ENCODE measurements at places on chromosomes 5 and 9.

- no peak for DNase-seq
These were observed 76.6 kb upstream of the PRRC1 start for GRCh38 chr5:127440831-127441230.

- no peak for DNase-seq
These were observed 34.2 kb upstream of the MSH3 start for GRCh38 chr5:80620211-80620610.

GRCh38 chr9:110808599-110808980 is 140.0 kb downstream of the MUSK start:
- DNase-seq = no peak

GRCh38 chr5:87825583-87825982 is 412.9 kb upstream of the CCNH start:
- no peak for DNase-seq

DNA sequence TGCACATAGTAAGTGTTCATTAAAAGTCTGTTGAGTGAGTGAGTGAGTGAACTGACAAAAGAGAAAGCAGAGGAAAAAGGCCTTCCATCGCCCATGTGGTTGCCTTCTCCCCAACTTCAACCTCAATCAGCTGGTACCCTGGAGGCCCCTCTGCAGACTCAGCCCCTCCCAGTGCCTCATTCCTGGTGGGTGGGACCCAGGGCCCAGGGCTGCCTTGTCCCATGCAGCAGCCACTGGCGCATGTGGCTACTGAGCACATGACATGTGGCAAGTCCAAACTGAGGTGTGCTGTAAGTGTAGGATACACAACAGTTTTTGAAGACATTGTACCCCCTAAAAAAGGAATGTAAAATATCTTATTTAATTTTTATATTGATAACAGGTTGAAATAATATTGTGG is 29.6 kb downstream of the NDUFA8 start:
- DNase-seq = no peak

DNA sequence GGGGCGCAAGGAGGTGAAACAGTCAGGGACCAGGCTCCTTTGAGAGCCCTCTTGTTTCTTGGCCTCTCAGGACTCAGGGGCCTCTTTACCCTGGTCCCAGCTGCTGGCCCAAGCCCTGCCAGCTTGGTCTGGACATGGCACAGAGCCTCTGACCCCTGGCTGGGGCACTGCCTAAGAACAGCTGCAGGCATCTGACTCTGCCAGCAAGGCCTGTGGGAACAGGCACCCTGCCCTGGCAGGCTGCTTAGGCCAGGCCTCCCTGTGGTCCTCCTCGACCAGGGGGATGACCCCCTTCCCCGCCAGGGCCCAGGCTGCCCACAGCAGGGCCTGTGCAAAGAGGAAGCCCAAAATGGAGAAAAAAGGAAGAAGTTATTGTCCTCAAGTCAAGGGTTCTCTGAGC is 25.5 kb downstream of the OLFML2A start:
- DNase-seq = no peak

- DNase-seq = no peak
These were observed 4.7 kb upstream of the PSMB7 start for GRCh38 chr9:124419832-124420489.

- DNase-seq = no peak
These were observed 187.3 kb downstream of the SNX18 start for GRCh38 chr5:54704825-54705224.

- DNase-seq = no peak
These were observed 106.2 kb upstream of the FCN2 start for GRCh38 chr9:134774410-134774809.

DNA sequence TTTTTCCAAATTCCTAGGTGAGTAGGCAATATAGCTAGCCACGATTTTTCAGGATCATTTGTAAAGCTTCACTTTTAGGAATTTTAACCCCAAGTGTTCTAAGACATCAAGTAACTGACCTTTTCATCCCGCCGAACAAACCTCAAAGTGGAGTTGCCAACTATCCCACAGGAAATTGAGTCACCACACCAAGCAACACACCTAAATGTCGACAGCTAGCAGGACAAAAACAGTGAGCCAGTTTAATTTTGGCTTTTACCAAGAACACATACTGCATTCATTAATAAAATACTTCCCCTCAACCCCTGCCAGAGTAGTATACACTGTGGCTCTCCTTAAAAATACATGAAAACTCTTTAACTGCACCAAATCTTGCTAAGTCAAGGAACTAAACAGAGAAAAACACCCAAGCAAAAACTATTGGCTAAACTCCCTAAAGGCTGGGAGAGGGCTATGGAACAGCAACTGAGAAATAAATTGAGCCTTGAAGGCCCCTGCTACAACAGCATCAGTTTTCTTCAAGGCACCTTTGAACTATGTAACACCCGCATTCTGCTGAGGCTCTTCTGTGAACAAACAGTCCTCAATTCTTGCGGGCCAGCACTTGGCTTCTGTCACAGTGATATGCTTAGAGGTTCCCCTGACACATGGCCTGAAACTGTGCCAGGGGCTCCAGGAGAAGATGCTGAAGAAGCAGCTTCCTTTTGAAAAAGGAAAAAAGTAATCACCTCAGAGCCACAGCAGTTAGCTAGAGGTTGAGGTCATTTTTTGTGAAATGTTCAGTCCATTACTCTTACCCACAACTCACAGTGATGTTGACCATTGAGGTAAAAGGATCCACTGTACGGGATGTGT is 459.6 kb downstream of the RAB3C start:
- DNase-seq = no peak

DNA sequence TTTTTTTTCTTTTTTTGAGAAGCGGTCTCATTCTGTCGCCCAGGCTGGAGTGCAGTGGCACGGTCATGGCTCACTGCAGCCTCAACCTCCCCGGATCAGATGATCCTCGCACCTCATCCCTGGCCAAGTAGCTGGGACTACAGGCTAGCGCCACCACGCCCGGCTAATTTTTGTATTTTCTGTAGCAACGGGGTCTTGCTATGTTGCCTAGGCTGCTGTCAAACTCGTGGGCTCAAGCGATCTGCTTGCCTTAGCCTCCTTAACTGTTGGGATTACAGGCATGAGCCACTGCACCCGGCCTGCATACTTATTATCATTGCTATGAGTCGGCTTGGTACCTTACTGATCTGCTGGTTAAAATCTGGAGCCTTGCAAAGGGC is 790 bp upstream of the IARS1 start:
- DNase-seq = no peak

DNA sequence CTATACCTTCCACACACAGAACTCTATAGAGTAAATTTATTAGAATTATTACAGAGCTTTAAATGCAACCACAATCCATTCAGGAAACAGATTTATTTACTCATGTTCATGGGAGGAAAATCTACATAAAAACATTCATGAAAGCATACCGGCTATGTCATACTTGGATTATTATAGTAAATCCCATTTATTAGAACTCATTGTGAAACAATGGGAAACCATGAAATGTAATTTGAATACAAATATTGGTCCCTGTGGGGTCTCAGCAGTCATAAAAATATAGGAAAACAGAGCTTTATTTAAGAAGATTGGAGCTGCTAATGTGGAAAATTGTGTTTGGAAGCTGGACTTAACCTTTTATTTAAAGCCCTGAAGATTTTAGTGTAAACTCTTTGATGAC is 80.7 kb downstream of the HAPLN1 start:
- no peak for DNase-seq
